COR-L47 (cell line): ENCODE measurements at places on chromosomes 5 and 9.

DNA sequence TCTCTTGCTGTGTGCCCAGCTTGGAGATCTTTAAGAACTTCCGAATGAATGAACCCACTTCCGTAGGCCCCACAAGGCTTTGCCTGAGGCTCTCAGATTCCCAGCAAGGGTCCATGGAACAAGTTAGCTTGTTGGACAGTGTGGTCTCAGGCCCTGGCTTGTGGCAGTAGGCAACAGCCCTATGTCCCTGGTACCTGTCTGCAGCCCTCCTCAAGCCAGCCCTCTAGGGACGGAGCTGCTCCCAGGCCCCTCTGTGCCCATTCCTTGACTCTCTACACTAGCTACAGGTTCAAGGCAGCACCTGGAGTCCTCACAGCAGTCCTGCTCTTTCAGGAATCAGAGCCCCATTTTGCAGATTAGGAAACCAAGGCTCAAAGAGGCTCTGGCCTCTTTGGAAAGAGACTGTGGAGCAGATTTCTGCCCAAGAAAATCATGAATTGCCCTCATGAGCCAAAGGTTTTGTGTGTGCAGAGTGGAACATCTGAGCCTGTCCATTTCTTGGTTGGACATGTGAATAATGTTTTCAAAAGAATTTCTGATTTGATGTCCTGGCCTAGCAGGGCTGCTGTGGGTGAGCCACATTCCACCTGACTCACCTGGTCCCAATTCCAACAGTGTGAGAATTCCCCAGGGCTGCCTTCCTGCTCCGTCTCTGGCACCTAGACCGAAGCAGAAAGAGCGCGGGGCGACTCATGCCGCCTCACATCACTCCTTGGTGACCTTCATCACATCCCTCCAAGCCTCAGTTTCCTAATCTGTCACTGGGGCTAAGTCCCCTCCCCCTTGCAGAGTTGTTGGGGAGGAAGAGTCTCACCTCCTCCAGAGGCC lies 131.7 kb downstream of the BARX1 start:
- no peak for DNase-seq

GRCh38 chr5:126656401-126657007 lies 55.8 kb downstream of the PHAX start:
- DNase-seq = peak; percentile 9

GRCh38 chr5:165039748-165040147 lies 1534.3 kb downstream of the MAT2B start:
- DNase-seq = no peak

GRCh38 chr5:102901424-102902134 lies 146.5 kb downstream of the PAM start:
- DNase-seq = no peak

- no peak for DNase-seq
Measured at GRCh38 chr5:110842948-110843347, 104.1 kb downstream of the SLC25A46 start.

- no peak for DNase-seq
Measured at GRCh38 chr5:160357394-160357793, 13.0 kb downstream of the C1QTNF2 start.

- no peak for DNase-seq
Measured at GRCh38 chr9:6272229-6272598, 56.0 kb upstream of the TPD52L3 start.

- DNase-seq = no peak
Measured at GRCh38 chr9:121296213-121297127, 28.5 kb downstream of the GSN start.

DNA sequence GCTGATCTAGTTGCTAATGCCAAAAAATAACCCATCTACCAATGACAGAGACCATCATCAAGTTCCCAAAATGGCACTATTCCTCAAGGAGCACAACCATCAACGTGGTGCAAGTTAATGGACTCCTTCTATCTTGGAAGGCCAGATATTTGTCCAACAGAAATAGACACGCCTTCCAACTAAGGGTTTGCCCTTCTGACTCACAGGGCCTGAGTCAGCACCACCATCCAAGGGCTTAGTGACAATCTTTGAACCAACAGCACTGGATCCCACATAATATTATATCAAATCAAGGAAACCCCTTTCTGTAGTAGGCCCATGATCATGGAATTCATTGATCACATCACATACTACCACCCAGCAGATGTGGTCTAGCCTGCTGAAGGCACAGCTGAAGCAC lies 84.3 kb downstream of the MED27 start:
- no peak for DNase-seq

DNA sequence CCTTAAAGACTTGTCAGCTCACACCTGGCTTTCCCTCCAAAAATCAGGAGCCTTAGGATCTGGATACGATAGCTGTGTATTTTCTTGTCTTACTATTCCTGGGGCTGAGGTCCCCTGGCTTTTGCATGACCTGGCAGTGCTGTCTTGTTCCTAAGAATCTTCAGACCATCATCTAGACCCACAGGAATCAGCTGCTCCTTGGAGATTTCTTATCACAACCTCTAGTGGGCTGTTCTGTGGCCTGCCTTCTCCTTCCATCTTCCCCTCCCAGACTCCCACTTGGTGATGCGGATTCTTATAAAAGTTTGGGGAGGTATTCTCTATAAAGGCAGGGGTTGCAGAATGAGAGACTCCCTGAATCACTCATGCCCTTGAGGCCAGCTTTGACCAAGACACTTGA lies 21.4 kb downstream of the LCP2 start:
- no peak for DNase-seq

- no peak for DNase-seq
Measured at GRCh38 chr9:135608294-135608998, 30.9 kb downstream of the GLT6D1 start.

DNA sequence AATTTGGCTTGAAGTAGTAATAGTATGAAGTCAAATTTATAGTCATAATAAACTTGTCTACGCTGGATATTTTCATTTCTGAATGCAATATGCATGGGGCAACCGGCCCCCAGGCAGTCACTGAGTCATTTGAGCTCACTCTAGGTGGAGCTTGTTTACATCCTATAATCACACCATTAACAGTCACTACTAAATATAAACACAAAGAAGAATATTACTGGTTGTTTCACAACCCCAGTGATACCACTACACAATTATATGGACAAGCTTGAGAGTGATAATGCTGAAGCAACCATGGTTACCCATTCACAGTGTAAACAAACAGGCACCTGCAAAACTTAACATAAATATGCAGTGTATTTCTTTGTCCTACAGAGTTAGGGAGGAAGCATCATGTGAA lies 68.7 kb downstream of the MARCHF3 start:
- DNase-seq = peak; percentile 71

DNA sequence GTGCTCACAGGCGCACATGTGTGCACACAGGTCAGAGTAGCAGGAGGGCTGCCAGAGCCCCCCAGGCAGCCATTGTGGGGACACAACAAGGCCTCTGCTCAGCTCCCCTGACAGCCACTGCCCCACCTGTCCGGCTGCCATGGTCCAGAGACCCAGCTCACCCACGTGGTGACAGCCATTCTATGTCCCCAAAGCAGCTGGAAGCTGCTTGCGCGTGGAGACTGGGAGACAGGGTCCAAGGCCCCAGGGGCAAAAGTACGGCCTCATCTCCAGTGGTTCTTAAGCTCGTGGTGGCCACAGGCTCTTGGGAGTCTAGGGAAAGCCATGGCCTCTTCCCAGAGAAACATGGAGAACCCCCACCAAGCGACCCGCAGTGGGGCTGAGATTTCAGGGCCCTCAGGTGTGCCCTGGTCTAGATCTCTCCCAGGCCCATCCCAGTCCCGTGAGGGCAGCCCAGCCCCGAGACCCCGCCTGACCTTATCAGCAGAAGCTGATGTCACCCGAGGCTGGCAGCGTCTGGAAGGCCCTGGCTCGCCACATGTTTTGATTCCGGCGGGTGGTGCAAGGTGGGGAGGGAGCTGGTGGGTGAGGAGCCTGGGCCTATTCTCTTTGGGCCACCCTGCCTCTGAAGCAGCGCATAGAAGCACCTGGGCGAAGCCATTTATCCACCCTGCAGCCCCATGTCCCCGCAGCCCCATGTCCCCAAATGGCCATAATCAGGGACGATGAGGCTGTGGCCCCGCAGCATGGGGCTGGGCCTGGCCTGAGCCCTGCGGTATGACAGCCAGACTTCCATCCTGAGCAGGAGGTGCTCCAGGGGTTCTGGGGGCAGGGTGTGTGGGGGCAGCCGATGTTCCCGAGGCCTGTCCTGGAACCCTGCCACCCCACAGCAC lies 31.7 kb downstream of the GLT6D1 start:
- no peak for DNase-seq

GRCh38 chr9:19420877-19421276 lies 12.1 kb downstream of the ACER2 start:
- no peak for DNase-seq

- no peak for DNase-seq
Measured at GRCh38 chr5:7822449-7822848, 28.5 kb downstream of the CFAP90 start.

DNA sequence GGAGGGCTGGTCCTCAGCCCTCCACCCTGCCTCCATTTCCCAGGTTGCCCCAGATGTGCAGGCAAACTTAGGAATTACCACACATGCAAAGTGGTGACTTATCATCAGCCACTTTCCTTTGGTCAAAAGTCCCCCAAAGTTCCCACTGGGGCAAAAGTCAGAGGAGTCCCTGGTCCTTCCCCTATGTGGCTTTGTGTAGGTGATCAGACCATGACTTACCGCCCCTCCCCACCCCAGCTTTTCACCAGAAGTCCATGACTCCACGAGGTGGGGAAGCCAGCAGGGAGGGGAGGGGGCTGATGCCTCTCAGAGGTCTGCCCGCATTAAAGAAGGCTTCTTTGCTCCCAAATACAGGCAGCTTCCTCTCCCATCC lies 5.8 kb downstream of the TRAF1 start:
- DNase-seq = no peak

DNA sequence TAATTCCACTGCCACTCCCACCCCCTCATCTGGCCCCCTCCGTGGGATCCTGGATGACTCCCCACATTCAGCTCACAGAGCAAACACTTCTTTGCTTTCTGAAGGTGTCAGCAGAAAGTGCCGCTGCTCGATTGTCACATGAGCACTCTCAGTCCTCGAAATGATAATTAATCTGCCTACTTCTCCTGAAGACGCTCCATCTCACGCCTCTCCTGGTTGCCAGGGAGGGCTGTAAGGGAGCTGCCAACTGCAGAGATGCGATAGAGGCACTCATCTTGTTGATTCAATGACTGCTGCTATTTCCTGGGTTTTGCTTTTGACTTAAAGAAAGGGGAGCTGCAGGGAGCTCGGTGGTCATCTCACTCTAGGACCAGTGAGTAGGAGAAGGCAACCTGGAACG lies 206.5 kb downstream of the DAB2IP start:
- DNase-seq = peak; percentile 36

DNA sequence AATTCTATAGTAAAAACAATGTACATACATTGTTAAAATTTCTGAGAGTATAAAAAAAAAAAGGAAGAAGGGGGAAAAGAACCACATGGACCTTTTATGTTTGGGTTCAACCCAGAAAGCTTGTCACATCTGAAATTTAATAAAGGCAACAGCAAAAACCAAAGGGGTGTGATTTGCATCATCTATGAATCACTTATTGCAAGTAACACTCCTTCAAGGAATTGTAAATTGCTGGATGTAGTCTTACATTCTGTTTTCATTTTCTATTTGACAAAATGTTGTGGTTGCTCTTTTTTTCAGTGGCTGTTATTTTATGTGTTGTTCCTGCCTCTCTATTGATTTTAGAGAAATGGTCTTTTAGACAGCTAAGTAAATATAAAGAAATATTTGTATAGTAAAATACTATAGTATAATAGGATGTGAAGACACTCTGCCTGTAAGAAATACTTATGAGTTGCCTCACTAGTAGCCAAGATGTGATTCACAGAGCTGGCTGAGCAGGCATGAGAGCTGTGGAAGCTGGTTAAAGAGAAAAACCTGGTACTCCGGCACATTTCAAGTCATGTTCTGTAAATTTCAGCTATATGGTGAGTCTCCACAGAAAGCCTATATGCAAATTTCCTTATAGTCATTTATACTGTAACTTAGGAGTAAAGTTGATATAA lies 131.1 kb upstream of the CNTLN start:
- no peak for DNase-seq

- DNase-seq = no peak
Measured at GRCh38 chr9:72360324-72360723, 4.7 kb downstream of the ZFAND5 start.

DNA sequence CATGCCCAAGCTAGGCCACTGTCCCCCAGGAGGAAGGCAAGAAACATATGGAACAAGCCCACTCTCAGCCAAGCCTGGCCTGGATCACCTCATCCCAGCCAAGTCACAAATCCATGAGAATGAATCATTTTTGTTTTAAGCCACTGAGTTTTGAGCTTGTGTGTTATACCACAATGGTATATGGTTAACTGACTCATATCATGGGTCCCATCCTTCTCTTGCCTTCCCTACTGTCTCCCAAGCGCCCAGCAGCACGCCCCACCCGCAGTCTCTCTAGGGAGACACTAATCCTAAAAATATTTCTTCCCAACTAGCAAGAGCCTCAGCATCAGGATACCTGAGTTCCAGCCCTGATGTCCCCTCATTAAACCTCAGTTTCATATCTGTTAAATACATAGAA lies 248.1 kb downstream of the CDK5RAP2 start:
- no peak for DNase-seq

DNA sequence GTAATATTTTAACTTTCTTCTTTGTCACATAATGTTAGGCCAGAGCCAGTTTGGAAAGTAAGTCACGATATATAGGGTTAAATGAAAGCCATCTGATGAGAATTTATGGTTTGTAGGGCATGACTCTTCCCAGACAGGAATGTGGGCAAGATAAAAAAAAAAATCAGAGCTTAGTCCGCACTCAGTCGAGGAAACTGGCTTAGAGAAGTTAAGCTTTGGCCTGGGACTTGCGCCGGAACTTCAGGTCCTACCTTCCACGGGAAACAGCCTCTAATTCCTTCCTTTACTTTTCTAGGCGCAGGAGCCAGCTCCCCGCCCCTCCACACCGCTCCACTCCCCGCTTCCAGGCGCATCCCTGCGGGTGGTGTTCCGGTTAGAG lies 475 bp downstream of the DDX31 start:
- no peak for DNase-seq

DNA sequence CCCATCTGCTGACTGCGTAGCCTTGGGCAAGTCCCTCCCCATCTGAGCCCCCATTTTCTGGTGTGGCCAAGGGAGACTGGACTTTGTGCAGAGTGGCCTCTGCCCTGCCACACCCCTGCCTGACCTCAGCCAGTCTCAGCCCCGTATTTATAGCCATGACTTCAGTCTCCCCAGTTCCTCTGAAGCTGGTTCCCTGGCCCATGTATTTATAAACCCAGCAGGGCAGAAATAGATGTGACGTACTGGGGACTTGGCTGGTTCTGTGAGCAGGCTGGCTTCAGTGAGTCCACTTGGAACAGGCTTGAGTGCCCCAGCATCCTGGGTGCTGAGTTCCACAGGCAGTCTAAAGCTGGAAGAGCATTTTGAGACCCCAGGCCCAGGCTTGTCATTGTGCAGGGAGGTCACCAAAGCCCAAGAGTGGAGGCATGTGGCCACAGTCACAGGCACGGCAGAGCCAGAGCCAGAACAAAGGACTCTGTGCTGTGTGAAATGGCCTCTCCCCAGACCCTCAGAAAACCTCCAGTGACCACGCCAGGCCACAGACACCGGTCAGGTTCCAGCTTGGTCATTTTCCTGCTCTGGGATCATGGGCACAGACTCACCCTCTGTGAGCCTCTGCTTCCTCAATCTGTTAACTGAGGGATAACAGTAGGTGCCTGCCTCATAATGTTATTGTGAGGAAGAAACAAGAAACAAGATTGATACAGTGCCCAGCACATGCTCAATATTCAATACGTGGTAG lies 30.4 kb upstream of the SYNPO start:
- DNase-seq = no peak
